ENCODE measurements at places on chromosomes 1 and 21.

DNA sequence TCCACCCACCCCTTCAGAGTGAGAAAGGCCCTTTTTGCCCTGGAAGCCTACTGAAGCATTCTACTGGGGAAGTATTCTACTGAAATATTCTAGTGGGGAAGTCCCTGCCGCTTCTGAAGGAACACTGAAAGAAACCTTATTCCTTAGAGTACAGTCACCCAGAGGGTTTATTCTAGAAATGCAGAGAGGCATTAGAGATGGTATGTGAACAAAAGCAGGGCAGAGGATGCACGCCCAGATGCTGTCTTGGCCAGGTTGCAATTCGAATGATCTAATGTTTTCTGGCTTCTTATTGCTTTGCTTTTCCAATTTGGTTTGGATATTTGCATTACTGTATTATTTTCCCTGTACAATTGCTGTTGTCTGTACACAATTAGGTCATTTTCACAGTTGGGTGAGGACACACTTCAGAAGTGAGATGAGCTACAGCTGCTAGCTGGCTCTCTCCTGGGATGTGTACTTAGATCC lies 37.1 kb downstream of the CCN1 start:
- no peak for DNase-seq

DNA sequence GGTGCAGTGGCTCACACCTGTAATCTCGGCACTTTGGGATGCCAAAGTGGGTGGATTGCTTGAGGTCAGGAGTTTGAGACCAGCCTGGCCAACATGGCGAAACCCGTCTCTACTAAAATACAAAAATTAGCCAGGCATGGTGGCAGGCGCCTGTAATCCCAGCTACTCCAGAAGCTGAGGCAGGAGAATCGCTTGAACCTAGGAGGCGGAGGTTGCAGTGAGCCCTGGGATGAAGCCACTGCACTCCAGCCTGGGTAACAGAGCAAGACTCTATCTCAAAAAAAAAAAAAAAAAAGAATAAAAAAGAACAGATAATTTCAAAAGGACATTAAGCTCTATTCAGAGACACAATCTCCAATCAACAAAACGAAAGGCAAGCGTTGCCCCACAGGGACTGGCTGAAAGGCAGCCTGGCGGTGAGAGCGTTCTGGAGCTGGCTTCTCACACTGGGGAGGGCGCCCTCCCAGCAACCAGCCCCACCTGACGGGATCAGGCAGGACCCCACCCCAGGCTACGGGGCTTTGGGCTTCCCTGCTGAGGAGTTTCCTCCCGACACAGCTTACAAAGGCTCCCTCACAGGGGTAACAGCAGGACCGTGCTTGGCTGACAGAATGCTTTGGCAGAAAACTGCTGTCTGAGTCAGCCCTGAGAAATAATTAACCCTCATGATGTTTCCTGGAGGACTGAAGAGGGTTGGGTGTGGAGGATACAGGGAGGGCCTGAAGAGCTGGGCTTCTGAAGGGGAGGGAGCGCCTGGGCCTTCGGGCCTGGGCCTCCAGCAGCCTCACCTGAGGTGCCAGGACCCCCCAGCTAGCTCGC lies 31.1 kb upstream of the SRP9 start:
- peak; percentile 97 for DNase-seq

DNA sequence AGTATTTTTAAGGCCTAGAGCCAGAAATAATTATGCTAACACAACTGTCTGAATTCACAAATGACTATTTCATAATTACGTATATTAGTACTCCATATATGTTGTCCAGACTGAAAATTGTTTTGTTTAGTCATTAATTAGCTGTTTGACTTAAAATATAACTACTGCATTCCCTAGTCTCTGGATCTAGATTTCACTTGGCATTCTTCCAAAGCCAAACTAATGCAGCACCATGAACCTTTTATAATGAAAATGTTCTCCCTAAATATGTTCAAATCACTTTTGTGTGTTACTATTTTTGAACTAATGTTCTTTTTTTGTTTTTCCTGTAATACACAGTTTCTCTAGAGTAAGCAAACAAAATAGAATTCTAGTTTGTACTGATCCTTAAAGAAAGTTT lies 46.1 kb downstream of the CAMTA1 start:
- no peak for DNase-seq

- no peak for DNase-seq
Measured at GRCh38 chr1:101073836-101074235, 48.3 kb upstream of the DPH5 start.

DNA sequence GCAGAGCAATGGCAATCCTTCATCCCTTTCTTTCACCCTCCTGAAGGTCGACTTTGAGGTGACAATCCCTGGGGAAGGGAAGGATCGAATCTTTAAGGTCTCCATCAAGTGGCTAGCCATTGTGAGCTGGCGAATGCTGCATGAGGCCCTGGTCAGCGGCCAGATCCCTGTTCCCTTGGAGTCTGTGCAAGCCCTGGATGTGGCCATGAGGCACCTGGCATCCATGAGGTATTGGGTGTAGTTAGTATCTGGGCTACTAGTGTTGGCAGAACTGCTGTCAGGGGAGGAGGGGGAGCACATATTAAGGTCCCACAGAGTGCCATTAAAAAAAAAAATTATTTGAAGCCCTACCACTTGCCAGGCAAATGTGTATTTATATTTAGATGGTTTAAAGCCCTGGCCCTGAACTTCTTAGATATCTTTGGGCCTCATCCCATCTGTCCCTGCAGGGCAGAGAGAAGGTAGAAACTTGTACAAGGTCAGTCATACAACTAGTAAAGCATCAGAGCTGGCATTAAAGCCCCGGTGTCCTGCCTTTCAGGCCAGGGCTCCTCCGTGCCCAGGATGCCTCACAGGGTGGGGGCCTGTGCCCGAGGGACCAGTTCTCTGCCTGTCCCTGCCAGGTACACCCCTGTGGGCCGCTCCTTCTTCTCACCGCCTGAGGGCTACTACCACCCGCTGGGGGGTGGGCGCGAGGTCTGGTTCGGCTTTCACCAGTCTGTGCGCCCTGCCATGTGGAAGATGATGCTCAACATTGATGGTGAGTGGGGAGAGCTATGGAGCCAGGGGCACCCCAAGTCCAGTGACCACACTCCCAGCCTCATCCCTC lies 10.3 kb downstream of the AGO1 start:
- DNase-seq, result no peak
